ENCODE measurements at places on chromosomes 1 and 21.

GRCh38 chr1:230867101-230867902 is 1.0 kb downstream of the C1orf198 start:
- no peak for DNase-seq

GRCh38 chr1:98172578-98172977 is 251.7 kb upstream of the DPYD start:
- DNase-seq: no peak

DNA sequence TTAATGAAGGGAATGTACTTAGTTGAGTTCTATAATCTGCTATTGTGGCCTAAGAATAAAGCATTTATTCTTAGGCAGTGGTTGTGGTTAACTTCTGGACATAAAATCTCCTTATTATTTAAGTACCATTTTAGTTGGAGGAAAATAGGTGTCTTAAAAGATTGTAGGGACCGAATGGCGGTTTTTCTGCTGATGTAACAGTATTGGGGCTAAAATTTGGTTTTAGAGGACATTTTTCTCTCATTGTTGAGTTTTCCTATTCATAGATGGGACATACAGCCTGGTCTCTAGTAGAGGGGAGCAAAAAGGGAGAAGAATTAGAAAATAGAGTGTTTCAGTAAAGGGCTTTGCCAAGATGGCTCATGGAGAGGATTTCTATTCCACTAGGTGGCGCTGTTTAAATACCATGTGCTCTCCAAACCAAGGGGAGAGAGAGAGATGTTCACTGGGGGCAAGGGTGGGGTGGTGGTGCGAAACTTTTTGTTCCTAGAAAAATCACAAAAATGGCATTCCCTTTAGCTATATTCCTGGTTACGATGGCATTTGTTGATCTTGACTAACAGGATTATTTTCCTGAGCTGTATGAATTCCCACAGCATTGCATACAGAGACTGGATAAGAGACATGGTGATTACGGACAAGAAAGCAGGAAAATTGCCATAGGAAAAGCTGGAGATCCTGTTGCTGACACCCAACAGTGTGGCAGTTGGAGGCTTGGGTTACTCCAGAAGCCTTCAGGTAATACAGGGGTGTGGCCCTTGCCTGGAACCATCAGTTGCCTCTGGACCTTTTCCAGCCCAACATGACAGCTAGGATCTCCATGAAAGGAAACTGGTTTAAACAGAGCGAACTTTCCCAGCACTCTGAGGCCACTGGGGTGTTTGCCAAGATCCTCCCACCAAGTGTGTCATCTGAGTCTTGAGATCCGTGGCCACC is 18.2 kb upstream of the FCGR2A start:
- DNase-seq: peak; percentile 66

DNA sequence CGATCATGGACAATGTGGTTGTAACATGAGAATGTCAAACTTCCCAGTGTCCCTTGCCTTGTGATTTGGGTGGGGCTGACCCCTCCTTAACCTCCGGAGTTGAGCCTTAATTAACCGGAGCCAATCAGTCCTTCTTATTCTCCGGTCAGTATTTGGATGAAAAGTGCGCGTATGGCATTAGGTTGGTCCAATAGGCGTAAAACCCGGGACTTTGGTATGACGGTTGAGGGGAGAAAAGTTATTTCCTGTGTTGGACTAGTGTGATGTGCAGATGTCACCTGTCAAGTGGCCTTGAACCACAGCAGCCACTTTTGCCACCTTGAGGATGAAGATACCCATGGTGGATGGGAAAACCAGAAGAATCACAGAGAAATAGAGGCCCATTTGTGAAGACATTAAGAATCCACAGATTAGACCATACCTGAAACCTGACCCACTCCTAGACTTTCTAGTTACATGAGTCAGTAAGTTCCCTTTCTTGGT is 5.1 kb downstream of the PAFAH2 start:
- no peak for DNase-seq

Measured in hepatic stellate cell (primary cell).